Stimulated activated CD4-positive, alpha-beta T cell treated with anti-CD3 and anti-CD28 coated beads, Interleukin-15, amount 100 ng/mL, for 48 hours (primary cell): ENCODE measurements at places on chromosomes 12 and 14.

DNA sequence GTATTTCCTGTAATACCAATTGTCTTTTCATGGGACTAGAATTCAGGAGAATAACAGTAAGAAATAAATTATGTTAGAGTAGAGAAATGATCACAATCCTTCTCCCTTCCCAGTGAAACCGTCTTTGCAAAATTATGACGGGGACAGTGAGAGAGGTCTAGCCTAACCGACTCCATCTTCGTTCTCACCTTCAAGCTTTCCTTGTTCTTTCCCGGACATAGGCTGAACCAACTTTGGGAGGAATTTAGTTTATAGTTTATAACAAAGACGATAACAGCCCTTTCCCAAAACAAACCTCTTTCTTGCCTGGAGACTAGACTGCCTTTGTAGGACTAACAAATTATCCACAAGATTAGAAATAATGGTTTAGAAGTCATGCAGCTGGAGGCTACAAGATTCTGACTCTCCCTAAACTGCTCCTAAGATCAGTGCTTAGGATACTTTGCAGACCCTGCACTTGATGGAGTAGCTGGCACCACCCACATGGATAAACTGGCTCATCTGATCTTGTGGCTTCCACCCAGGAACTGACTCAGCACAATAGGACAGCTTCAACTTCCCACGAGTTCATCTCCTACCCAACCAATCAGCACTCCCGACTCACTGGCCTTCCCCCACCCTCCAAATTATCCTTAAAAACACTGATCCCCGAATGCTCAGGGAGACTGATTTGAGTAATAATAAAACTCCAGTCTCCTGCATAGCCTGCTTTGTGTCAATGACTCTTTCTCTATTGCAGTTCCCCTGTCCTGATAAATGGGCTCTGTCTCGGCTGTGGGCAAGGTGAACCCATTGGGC lies 521.2 kb upstream of the TBX3 start:
- DNase-seq = no peak

GRCh38 chr14:24612196-24612595 lies 2.7 kb upstream of the GZMH start:
- no peak for DNase-seq

DNA sequence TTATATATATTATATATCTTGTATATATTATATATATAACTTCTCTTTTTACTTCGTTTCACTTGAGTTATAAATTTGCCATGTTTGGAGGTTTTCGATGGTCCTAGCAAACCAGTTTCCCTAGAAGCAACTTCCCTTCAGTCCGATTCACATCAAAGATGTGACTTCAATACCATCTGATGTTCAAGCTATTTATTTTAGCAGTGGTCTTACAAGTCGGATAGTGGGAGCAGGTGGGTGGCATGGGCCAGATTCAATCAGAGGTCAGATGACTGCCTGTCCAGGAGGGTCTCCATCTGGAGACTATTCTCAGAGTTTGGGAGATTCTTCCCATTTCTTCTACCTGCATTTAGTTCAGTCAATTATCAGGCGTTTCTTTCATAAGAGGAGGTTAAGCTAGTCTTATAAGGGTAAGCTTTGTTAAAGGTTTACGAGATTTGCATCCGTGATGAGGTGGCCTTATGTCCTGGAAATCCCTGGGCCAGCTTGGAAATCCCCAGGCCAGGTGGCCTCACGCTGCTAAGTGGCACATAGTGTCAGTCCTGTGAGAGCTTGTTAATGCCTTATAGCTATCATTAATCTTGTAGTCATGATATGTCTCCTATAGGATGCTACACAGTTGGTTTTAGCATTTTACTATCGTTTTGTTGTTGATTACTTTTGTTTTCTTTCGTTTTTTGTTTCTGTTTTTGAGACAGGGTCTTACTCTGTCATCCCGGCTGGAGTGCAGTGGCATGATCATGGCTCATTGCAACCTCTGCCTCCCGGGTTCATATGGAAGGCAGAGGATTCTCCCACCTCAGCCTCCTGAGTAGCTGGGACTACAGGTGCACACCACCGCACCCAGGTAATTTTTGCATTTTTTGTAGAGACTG lies 145.8 kb downstream of the BICD1 start:
- no peak for DNase-seq

DNA sequence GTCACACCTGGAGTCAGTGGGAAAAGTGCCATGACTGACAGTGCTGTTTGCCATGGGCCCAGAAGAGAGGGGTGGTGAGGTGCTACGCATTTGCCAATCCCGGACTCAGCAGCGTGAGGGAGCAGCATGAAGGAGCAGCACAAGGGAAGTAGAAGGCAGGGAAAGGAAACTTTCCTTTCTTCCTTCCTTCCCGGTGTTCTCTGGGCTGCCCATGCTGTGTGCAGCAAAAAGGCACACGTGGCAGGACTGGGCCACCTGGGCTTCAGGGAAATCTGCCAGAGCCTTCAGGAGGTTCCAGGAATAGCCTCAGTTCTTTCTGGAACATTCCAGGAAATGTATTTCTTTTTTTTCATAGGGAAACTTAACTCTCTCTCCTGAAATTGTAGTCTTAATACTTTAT lies 23.0 kb downstream of the TRIM9 start:
- no peak for DNase-seq

DNA sequence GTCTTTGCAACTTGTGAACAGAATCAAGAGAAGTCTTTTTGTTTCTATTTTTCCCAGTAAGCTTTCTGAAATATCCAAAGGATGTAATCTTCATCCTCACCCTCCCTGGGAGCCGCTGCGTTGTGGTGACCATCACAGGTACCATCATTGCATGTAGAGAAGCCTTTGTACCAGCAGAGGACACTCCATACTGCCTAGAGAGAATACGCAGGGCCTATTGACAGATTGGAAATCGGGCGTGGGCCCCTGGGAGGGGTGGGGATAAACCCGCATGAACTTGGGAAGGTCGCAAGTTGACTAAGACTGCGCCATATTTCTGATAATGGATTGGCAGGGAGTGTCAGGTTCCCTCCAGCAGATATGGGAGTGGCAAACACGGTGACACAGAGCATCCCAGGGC lies 12.7 kb downstream of the KRT1 start:
- no peak for DNase-seq

GRCh38 chr12:94401326-94401725 lies 58.3 kb downstream of the CEP83 start:
- no peak for DNase-seq

GRCh38 chr12:6605421-6606330 lies 1.5 kb downstream of the CHD4 start:
- DNase-seq = no peak

DNA sequence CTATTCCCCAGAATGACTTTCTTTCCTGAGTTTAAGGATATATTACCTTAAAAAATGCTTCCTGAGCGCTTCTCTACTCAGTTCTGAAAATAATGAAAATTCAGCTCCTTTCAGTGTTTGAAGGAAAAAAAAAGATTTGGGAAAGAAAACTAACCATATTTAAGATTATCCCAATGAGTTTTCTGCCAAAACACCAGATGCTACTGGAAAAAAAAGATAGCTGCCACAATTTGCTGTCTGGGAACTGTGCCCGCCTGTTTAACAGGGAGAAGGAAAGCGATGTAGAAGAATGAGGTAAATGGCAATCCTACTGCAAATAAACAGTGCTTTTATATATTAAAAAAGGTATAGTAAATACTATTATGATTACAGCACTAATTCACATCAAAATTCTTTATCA lies 367.6 kb upstream of the PRICKLE1 start:
- DNase-seq = no peak

DNA sequence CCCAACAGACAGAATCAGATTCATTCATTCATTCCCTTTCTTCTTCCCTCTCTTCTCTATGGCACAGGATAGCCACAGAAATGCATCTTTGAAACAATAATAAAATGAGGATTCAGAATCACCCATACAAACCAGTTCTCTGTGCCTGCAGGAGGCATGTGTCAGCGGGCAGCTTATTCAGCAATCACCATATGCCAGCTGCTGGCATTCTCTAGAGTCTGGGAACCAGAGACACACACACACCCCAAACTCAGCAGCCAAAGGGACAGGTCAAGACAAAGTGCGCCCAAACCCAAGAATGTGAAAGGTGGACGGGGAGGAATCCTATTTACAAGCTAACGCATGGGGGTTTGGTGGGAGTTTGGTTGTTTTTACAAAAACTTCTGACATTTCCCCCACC lies 14.1 kb downstream of the ARF3 start:
- no peak for DNase-seq

DNA sequence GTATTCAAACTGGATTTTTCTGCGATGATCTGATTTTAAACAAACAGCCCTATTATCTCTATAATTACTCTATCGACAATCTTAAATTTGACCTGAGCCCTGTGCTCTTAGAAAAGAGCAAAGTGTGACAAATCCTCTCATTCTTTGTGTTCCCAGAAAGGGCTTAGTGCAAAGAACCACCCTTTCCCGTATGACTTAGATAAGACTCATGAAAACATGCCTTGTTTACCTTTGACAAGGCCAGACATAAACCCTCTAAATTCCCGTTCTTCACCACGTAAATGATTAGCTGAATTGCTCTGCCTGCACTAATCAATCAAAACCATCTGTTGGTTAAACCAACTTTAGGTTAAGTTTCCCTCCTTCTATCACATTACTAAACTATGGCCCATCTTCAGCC lies 285.7 kb upstream of the SEL1L start:
- DNase-seq = no peak

GRCh38 chr12:124995200-124995961 lies 1.9 kb downstream of the BRI3BP start:
- no peak for DNase-seq

DNA sequence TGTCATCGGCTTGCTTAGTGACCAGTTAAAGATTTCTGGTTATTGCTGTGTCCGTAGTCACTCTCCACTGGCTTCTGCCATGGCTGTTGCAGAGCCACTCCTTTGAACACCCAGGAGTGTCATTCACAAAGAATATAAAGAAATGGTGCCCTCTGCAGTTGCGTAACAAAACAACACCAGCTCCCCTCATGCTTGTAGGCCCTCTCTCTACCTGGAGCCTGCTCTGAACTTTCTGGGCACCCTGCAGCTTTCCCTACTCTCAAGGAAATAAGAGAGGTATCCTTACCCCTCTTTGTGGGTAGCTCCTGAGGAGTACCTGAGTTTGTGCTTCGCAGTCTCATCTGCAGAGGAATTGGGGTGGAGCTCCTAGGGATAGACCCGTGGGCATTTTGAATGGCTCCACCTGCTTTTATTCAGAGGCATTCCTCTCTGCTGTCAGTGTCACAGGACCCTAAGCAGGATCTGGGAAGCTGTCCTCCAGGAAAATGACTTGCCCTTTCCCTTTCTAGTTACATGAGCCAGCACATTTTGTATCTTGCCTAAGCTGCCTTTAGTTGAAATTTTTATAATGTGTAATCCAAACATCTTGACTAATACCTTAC lies 97.2 kb upstream of the TMEM260 start:
- no peak for DNase-seq

GRCh38 chr12:52907092-52907810 lies 2.4 kb upstream of the KRT8 start:
- DNase-seq = no peak

DNA sequence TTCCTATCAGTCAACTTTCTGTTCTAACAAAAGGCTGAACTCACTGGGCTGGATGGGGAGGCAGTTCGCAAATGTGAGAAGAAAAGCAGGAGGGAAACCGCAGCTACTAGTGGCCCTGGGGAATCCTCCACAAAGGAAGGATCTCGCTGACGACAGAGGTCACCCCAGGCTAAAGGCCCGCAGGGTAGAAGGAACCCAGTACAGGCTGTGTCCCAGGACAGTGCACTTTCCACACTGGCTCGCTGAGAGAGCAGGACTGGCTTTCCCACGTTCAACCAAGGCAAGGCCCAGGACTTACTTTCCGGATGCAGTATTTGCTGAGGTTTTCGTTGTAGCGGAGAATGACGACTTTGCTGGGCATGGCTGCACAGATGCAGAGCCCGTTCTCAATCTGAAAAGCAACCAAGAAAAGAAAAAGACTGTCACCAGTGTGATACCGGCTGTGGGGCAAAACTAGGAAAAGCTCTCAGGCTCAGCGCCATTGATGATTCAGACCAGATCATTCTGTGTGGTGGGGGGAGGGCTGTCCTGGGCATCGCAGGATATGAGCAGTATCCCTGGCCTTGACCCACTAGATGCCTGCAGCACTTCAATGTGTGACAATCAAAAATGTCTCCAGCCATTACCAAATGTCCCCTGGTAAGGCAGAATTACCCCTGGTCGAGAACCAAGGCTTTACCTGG lies 36.3 kb downstream of the PRKAB1 start:
- no peak for DNase-seq
